ENCODE measurements at places on chromosomes 11 and 22.

DNA sequence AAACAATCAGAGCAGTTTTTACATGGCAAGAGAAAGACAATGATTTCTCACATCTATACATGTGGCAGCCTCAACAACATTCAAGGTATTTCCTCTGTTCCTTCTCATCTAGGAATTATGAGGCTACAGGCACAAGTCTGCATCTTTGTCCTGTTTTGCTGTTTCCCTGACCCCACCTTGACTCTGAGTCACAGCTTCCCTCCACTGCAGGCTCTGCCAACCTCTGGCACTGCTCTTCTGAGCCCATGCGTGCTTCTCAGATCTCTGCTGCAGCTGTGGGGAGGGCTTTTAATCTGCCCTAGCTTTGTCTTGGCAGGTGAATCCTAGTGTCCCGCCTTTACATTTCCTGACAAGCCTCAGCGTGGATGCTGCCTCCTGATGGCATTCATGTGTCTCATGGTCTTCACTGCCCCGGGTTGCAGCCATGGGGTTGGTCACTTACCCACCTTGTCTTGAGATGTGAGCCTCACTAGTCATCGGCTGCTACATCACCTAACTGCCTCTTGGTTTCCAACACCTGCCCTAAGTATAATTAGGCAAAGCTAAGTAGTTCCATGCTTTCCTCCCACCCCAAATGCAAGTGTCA lies 578.5 kb downstream of the TBC1D22A start:
- no peak for DNase-seq

DNA sequence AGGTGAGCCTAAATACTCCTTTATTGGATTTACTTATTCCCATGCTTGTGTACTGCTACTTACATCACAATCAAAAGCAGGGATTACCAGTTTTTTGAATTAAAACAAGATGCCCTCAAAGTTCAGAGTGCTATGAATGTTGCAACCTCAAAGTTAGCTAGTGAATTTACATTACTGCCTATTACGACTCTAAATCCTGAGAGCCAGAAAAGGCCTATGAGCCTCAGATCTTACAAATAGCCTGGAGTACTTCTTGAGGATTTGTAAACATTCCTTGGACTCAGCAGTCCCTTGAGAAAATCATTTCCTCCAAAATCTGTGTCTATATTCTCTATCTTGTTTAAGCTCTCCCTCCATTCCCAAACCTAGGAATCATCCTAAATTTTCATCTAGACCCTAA lies 25.5 kb downstream of the CHORDC1 start:
- DNase-seq = no peak

DNA sequence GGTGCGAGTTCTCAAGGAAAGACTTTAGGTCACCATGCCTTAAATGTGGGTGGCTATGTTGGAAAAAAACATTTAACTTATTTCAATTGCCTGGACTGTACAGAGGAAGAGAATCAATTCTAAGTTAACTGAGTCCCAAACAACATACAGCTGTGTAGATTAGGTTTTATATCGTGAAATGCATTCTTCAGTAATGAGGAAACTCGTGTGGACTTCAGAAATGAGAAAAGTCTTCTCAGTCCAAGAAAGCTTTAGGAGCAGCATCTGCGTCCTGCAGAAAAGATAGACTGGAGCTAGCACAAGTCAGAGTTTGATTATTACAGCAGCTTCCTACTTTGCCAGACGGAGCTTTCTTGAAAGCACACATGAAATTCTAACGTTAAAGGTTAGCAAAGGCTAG lies 673.0 kb downstream of the OPCML start:
- no peak for DNase-seq

DNA sequence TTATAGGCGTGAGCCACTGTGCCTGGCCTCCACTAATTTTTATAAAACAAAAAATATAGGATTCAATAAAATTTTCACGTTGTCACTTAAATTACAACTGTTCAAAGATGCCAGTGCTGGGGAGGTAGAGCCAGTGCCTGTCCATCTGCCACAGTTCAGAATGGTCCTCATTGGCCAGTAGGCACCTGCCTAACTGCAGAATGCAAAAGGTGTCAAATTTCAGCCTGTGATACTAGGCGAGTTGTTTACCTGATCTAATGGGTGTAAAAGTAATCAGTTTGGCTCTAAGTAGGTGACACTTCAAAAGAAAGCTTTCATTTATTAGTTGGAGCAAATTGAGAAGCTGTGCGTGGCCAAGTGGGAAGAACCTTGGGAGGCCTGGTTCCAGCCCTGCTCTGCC lies 2.4 kb downstream of the SMARCB1 start:
- DNase-seq = no peak

DNA sequence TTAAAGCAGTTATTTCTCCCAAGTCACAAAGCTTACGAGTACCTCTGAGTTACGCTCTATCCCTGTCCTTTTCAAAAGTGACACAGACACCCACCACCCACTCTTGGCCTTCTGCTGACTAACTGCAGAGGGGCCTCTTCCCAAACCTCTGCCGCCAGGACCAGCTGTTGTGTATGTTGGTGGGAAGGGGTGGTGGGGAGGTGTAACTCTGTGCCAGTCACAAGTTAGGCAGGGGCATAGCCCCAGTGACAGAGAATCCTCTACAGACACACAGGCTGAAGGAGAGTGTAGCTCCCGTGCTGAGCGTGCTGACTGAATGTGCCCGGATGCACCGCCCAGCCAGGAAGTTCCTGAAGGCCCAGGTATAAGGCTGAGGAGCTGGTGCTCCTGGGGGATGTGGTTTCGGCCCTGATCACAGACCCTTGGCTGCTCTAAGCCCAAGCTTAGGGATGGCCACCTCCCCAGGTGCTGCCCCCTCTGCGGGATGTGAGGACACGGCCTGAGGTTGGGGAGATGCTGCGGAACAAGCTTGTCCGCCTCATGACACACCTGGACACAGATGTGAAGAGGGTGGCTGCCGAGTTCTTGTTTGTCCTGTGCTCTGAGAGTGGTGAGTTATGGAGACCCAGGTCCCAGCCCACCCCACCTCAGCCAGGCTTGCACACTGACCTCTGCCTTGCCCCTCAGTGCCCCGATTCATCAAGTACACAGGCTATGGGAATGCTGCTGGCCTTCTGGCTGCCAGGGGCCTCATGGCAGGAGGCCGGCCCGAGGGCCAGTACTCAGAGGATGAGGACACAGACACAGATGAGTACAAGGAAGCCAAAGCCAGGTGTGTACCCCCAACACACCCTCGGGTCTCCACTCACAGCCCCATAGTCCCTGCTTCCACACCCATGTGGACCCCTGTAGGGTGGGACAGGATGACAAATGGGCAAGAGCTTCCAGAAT lies 4.9 kb downstream of the RIC8A start:
- DNase-seq = no peak

- no peak for DNase-seq
These were observed 10.1 kb downstream of the COA4 start for GRCh38 chr11:73866586-73866996.

- no peak for DNase-seq
These were observed 591.2 kb downstream of the INSC start for GRCh38 chr11:15705891-15706290.

GRCh38 chr11:76190376-76190775 lies 15.9 kb downstream of the WNT11 start:
- DNase-seq = no peak

GRCh38 chr11:45233804-45234170 lies 52.4 kb downstream of the SYT13 start:
- DNase-seq = no peak

GRCh38 chr22:42544686-42545085 lies 9.1 kb upstream of the SERHL2 start:
- no peak for DNase-seq

GRCh38 chr22:36839356-36840073 lies 21.3 kb upstream of the NCF4 start:
- DNase-seq = no peak

- DNase-seq = no peak
These were observed 256.9 kb upstream of the FAT3 start for GRCh38 chr11:91967691-91968045.

- no peak for DNase-seq
These were observed 97.6 kb upstream of the HSD17B12 start for GRCh38 chr11:43582863-43583462.

- DNase-seq = no peak
These were observed 259.2 kb upstream of the SORL1-AS1 start for GRCh38 chr11:121711939-121712338.

GRCh38 chr22:27382947-27383346 lies 418.6 kb downstream of the MN1 start:
- no peak for DNase-seq
